ENCODE measurements at places on chromosomes 16 and 17.
A peak's percentile ranks its signal among the peaks of the same experiment; 100 is the strongest.

GRCh38 chr17:251531-251930 is 70.1 kb upstream of the DOC2B start:
- DNase-seq, result no peak

- no peak for DNase-seq
Observed at GRCh38 chr16:49801290-49801689, 54.6 kb downstream of the ZNF423 start.

DNA sequence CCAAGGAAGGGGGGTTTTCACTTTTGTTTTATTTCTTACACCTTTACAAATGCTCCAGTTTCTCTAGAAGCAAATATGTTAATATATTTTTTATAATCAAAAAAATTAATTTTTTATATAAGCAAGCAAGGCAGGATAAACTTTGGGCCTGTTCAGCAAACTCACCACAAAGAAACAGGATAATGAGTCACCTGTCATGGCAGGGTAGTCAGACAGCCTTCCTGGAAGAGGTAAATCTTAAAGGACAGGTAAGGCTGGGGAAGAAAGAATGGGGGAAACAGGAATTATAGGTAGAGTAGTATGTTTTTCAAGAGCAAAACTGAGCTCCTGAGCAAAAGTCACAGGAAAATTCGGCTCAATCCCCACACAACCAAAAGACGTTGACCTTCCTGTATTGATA is 186.3 kb upstream of the SOX9 start:
- DNase-seq, result no peak

- DNase-seq, result no peak
Observed at GRCh38 chr17:49875685-49876084, 27.8 kb upstream of the TAC4 start.

GRCh38 chr17:66904760-66905624 is 59.5 kb upstream of the CACNG4 start:
- peak; percentile 8 for DNase-seq

GRCh38 chr16:11635113-11635652 is 33.1 kb upstream of the SNN start:
- no peak for DNase-seq

DNA sequence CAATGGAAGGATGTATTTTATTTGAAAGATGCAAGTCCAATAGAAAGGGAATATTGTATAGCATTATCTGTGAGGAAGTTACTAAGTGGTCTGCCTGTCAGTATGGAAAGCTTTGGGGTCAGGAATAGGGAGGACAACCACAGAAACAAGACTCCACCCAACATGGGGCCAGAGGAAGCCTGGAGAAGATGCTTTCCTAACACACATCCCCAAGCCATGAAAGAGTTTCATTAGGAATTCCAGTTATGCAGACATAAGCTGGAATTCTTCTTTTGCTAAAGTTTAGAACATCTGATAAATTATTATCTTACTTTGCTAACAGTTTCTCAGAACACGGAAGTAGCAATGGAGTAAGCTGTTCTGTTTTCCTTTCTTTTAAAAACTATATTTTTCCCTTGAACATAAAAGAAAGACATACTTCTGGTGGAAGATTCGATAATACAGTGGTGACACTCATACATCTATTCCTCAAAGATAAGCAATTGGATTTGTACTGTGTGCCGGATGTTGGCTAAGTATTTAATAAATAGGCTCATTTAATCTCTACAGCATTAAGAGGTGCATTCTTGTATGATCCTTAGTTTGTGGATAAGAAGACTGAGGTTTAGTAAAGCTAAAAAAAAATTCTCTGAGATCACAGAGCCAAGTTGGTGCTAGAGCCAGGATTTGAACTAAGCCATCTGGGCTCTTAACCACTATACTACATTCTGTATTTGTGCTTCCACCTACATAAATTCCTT is 51.0 kb upstream of the GAS7 start:
- no peak for DNase-seq

DNA sequence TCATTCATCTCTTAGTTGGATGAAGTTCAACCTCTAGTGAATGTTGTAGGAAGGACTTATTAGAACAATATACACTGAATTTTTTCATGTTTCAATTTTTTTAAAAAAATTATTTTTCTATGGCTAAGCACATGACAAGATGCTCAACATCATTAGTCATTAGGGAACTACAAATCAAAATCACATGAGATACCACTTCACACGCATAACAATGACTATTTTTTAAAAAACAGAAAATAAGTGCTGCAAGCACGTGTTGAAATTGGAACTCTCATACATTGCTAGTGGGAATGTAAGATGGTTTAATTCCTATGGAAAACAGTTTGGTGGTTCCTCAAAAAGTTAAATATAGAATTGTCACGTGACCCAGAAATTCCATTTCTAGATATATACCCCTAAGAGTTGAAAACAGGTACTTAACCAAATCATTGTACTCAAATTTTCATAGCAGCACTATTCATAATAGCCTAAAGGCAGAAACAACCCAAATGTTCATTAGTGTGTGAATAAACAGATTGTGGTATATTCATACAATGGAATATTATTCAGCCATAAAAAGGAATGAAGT is 85.2 kb upstream of the AKTIP start:
- DNase-seq, result no peak

GRCh38 chr16:79589601-79590102 is 10.9 kb downstream of the MAF start:
- no peak for DNase-seq

DNA sequence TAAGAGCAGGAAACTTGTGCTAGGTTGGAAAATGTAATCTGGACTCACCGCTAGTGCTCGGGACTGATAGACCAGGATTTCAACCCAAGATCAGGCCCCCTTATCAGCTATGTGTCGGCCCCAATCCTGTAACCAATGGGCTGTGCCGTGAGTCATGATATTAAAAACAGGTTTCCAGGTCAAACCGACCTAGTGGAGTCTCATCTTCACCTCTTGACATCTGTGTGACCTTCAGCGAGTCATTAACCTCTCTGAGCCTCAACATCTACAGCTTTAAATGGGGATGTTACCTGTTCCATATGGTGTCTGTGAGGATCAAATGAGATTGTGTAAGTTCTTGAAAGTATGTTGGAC is 512 bp downstream of the PMM2 start:
- DNase-seq, result no peak

GRCh38 chr16:69926241-69926640 is 24.9 kb upstream of the CLEC18A start:
- no peak for DNase-seq

DNA sequence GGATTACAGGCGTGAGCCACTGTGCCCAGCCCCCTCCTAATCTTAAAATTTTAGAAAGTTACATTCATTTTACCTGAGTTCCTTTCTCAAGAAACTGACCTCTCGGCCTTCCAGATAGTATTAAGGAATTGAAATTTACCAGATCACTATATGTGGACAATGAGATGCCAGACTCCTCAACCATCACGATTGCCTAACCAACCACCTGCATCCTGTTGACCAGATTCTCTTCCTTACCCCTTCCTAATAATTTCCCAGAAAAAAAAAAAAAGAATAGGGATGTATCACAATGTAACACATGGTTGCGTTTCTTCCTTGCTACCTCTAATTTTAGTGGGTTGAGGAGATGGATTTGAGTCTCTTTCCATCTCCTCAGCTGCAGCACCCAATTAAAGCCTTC is 72.1 kb downstream of the BMERB1 start:
- DNase-seq, result no peak

- DNase-seq, result no peak
Observed at GRCh38 chr16:23877107-23878070, 41.6 kb downstream of the PRKCB start.
